ENCODE measurements at places on chromosomes 5 and 9. TPM values are rescaled to one million over a fixed set of nuclear protein-coding genes. Genes with fewer than 3 reads are reported as not detected.

Gene MCTP1
- 2.5 TPM for total RNA-seq

Gene FOXI1
- not detected for total RNA-seq

- no peak for DNase-seq
- peaks cover 22% of the 10 kb centered on the region for H3K27me3 ChIP-seq
- H3K4me3 ChIP-seq, result no peak overlapping the region
- H3K27ac ChIP-seq, result no peak overlapping the region
These were observed 4.3 kb upstream of the PITX1 start for GRCh38 chr5:135038205-135038812.

DNA sequence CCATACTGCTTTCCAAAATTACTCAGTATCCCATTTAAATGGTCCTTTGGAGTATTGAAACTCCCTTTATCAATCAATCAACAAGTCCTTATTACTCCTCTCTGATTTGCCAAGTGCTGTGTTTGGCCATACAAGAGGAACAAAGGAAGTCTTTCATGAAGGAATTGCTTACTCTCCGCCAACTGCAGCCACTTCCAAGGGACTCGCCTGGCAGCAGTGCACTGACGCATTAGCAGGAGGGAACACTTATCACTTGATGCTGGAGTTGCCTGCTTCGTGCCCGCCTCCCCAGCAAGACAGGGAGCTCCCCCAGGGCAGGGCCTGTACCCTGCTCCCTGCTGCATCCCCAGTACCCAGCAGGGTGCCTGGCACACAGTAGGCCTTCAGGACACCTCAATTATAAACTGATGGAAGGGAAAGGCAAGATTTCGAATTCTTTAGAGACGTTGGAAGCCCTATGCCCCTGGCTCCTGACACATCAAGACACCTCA lies 97.9 kb downstream of the CRB2 start:
- DNase-seq, result no peak
- peaks cover 1% of the 10 kb centered on the region for H3K27me3 ChIP-seq
- H3K36me3 ChIP-seq, result peaks cover 5% of the 10 kb centered on the region
- no peaks in the 10 kb centered on the region for H3K4me1 ChIP-seq
- no peak overlapping the region for H3K4me3 ChIP-seq
- H3K27ac ChIP-seq, result no peak overlapping the region

Gene FOXD4L6
- total RNA-seq, result not detected

Gene ANKRD18A
- 2.9 TPM for total RNA-seq

All from HFFc6 (cell line).